ENCODE measurements at places on chromosomes 12 and 14. TPM values are rescaled to one million over a fixed set of nuclear protein-coding genes. Genes with fewer than 3 reads are reported as not detected.

MSRB3 gene
- total RNA-seq: 1.4 TPM

RGS6 gene
- total RNA-seq: 2.5 TPM

NINJ2 gene
- total RNA-seq: 8.4 TPM

TAS2R30 gene
- total RNA-seq: 21.8 TPM

CATSPERB gene
- total RNA-seq: 6.8 TPM
